ENCODE measurements at places on chromosomes 11 and 22.

- no peak for DNase-seq
Measured at GRCh38 chr11:70005107-70005818, 72.9 kb upstream of the ANO1 start.

GRCh38 chr11:115891581-115891980, 387.4 kb upstream of the CADM1 start:
- DNase-seq = no peak

- DNase-seq = no peak
Measured at GRCh38 chr11:130315354-130315970, 745 bp upstream of the ZBTB44 start.

- DNase-seq = no peak
Measured at GRCh38 chr11:129373489-129373953, 2.1 kb upstream of the BARX2 start.

GRCh38 chr22:37376643-37377042, 50.6 kb downstream of the ELFN2 start:
- no peak for DNase-seq

DNA sequence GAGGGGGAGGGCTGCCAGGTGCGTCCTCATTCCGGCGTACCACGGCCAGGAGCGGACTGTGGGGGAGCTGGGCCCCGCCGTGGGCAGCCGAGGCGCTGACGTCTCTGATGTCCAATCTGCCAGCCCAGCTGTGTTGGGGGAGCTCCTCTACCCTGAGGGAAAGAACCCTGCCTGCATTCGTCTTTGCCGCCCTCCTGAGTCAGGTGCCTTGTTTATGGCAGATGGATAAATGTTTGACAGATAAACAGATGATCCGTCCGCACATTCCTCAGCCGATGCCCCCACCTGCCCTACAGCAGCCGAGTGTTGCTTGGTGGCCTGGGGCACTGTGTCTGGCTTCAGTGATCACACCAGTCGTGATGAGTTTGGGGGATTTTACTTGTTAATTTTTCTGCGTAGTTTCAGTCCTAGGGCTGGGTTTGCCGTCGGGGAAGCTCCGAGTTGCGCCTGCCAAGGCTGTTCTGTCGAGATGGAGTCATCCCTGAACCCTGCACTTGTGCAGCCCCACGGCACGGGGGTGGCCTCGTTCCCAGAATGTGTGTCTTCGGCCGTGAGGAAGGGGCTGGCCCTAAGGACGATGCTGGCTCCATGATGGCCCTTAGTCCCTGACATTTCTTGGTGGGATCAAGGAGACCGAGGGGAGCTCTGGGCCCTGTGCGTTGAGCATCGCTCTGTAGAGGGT, 1083.9 kb downstream of the BRD1 start:
- DNase-seq = no peak

- DNase-seq = no peak
Measured at GRCh38 chr11:61539831-61540357, 31.3 kb downstream of the LRRC10B start.

GRCh38 chr11:23923357-23923756, 573.5 kb upstream of the LUZP2 start:
- DNase-seq = no peak

GRCh38 chr11:91688672-91689071, 535.9 kb upstream of the FAT3 start:
- no peak for DNase-seq

DNA sequence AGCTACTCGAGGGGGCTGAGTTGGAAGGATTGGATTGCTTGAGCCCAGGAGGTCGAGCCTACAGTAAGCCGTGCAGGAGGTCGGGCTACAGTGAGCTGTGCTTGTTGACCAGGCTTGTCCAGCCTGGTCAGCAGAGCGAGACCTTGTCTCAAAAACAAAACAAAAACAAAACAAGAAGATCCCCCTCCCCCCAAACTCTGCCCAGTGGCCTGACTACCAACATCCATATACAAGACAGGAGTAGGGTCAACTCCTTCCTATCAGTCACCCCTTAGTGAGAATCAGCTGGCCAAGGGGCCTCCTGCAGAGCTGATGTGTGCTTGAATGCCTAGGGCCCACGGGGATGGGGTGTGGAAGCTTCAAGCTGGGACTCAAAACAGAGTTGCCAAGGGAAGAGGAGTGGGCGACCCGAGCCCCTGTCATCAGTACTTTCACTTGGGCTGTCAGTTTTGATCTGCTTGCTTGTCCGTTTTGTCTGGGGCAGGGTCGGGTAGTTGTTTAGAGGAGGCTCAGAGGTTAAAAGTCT, 942 bp upstream of the TSPAN18 start:
- no peak for DNase-seq

GRCh38 chr22:44351685-44352377, 39.1 kb upstream of the SHISAL1 start:
- peak; percentile 26 for DNase-seq

DNA sequence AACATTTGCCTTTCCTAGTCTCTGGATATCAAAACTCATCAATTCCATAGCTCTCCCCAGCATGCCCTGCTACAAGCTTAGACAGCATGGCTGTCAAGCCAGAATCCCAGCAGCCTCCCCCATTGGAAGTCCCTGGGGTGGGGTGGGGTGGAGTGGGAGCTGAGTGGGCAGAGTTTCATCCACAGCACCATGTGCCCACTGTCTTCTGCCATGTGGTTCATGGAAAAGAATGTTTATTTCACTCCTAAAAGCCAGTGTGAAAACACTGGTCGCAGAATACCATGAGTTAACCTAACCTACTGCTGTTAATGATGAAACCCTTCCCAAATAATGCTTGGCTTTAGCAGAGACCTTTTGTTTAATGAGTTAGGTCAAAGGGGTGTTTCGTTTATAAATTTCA, 80.2 kb upstream of the KIRREL3 start:
- no peak for DNase-seq

DNA sequence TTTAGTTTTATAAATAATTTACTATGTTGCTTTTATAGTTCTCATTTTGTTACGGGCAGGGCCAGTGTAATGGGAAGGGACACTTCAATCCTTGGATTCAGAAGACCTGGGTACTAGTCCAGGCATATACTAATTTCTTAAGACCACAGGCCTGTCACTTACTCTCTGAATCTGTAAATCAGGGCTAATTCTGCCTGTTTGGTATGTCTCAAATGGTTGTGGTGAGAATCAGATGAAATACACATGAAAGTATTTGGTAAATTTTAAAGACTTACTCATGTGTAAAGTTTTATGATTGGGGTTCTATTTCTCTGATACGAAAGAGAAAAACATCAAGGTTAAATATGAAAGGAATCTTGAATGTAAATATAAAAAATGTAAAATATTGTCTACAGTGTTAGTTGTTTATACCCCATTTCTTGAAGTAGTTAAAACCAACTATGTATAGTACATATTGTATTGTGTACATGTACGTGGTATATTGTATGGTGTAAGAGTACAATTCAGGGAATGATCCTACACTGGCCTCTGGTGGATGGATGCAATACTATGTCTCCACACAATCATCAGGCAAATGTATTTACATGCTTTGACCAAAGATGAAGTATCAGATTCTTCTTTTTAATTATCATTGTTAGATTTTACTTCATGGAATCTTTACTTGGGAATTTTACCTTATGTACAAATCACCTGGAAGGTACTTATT, 24.5 kb upstream of the RAG2 start:
- DNase-seq = no peak

- no peak for DNase-seq
Measured at GRCh38 chr11:117834838-117835443, 10.4 kb upstream of the FXYD2 start.

DNA sequence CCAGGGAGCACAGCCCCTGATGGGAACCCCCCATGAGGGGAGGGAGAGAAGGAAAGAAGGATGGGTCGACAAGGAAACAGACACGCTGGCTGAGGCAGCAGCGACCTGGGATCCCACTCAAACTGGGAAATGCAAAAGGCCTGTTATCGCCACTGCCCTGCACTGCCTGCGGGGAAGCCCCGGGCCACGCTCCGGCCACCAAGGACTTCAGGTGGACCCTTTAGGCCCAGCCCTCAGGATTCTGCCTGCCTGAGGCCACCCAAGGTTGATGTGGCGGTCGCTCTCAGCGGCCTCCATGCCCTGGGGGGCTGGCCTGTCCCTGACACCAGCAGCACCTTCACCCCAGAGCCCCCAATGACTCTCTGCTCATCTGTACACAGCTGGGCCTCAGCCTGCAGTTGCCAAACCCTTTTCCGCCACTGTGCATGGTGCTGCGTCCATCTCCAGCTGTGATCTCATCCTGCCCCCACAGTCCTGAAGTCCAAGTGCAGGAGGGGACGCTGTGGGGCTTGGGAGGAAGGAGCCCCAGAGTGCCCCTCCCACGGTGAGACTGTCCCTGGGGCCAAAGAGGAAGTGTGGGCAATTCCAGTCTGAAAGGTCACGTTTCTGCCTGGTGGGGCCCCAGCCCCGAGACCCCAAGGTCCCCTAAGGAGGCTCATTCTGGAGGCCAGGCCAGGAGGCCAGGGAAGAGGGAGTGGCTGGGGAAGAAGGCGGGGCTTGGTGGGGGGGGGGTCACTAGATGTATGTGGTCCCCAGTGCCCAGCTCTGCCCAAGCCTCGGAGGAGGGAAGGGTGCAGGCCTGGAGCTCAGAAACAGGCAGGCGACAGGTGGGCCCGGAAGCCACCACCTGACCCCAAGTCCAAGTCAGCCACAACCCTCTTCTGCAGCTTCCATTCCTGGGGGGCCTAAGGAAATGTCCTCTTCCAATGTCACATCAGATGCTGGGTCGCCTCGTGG, 31.6 kb downstream of the OSBPL5 start:
- DNase-seq = no peak

- no peak for DNase-seq
Measured at GRCh38 chr22:43639228-43639948, 172.7 kb downstream of the EFCAB6 start.

DNA sequence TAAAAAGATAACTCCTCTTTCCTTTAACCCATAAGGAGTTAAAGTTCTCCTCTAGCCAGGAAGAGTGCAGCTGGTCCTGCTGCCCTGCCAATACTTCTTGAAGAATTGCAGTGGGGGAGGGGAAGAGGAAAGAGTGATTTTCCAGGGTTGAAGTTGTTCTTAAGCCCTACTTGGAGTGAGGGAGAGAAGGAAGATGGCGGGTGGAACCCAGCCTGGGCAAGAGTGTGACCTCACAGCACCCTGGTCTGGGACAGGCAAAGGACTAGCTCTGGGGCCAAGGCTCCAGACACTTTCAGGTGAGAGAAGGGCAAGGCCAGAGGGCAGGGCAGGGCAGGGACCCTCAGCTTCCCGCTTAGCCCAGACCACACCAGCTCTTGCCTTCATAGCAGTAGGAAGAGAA, 6.6 kb downstream of the TNKS1BP1 start:
- DNase-seq = no peak

GRCh38 chr11:96704847-96705246, 315.0 kb downstream of the JRKL start:
- DNase-seq = no peak

DNA sequence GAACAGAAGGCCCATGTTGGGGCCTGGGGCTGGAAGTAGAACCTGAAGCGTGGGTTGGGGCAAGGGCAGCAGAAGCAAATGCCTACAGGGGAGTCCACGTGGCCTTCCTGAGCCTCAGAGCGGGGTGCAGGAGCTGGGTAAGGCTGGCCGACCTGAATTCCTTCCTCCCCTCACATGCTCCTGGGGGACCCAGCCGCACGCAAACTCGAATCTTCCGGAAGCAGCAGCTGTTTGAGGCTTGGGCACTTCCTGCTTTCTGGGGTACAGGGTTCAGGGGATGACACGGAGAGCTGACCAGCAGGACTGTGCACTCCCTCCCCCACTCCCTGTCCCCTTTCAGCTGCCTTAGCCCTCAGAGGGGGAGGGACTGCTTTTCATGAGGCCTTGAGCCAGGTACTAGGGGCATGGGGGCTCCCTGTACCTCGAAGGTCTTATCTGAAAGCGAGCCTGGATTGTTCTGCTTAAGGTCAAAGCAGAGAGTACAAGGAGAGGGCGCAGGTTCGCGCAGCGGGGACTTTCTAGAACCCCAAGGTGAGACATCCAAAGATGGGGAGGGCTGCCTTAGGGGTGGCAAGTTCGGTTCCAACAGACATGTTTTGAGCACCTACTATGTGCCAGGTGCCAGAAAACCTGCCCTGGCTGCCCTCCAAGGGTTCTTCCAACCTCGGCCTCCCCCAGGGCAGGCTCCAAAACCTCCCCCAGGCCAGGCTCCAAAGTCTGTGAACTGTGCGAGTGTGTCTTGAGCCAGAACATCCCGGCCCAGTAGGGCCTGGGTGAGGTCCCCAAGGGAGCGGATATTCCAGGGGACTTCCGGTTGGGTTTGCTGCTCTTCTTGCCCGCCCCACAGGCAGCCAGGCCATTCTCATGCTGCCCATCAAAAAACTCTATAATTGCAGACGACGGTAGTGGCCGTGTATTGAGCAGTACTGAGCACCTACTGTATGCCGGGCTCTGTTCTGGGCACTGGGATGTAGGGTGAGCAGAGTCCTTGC, 1.7 kb downstream of the NCF4 start:
- no peak for DNase-seq

DNA sequence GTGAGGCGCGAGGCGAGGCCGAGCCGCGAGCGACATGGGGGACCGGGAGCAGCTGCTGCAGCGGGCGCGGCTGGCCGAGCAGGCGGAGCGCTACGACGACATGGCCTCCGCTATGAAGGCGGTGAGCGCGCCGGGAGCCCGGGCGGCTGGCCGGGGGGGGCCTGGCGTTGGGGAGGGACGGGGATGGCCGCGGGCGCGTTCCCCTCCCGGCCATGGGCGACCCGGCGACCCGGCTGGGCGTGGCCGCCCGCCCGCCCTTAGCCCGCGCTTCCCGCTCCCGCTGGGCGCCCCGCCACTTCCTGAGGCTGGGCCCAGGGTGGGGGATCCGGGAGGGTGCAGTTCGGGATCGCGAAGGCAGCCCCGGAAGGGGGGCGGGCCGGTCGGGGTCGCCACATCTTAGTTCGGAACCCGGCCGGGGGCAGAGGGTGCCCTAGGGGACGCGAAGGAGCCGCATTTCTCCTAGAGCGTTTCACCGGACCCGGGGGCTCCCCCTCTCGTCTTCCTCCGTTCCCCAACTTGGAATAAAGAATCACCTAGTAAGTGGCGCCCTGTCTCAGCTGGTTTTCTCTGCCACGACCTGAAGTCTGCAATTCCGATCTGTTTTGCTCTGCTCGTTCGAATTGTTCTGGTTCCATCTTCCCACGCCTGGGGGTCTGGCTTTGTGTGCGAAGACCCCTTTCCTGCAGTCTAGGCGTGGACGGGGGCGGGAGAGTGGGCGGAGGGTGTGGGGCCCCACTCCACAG, 536 bp downstream of the YWHAH start:
- no peak for DNase-seq

DNA sequence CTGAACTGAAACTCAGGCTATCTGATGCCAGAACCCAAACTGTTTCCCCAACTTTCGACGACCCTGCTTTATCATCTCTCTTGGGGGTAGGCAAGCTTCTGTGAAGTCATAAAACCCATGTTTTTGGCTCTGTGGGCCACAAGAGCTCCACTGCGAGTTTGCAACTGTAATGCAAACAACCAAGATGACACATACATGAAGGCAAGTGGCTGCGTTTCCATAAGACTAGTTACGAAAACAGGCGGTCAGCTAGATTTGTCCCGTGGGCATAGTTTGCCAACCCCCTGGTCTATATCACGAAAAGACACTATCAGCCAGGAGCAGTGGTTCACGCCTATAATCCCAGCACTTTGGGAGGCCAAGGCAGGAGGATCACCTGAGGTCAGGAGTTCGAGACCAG, 37.5 kb downstream of the TPST2 start:
- DNase-seq = peak; percentile 11

Measured in GOT3 (cell line).